Activated T-cell treated with anti-CD3 and anti-CD28 coated beads for 4 hours (primary cell): ENCODE measurements at places on chromosomes 16 and 17.

- no peak for DNase-seq
Observed at GRCh38 chr16:67163164-67163998, 1.2 kb upstream of the HSF4 start.

DNA sequence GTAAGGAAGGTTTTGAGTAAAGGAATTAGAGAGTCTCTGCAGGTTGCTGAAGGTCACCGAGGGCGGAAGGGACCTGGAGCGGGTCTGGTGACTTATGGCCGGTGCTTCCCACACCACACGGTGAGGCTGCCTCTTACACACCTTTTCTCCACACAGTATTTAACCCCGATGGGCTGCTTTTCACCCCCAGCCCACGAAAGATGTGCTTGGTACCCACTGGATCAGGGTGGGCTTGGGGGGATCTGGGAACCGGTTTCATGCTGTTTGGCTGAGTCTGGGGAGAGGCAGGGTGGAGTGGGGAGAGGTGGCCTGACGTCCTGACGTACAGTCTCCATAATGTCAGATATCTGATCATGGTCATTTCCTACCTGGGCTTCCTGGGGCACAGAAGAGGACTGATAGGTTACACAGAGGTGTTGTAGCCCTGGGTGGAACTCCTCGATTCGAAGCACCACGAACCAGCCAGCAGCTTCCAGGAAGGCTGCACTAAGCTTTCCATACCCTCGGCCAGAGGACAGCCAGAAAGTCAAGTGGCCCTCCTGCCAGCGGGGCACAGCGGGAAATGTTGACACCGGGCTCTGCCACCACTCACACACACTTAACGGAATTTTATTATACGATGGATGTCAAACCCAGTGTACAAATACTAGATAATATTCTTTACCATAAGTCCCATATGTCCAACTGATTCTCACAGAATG lies 34.0 kb downstream of the OR1D5 start:
- DNase-seq = no peak

- no peak for DNase-seq
Observed at GRCh38 chr17:37650419-37651003, 7.3 kb upstream of the DDX52 start.

- DNase-seq = no peak
Observed at GRCh38 chr17:66942451-66943264, 21.8 kb upstream of the CACNG4 start.

GRCh38 chr16:25699069-25699468 lies 7.3 kb downstream of the HS3ST4 start:
- no peak for DNase-seq

DNA sequence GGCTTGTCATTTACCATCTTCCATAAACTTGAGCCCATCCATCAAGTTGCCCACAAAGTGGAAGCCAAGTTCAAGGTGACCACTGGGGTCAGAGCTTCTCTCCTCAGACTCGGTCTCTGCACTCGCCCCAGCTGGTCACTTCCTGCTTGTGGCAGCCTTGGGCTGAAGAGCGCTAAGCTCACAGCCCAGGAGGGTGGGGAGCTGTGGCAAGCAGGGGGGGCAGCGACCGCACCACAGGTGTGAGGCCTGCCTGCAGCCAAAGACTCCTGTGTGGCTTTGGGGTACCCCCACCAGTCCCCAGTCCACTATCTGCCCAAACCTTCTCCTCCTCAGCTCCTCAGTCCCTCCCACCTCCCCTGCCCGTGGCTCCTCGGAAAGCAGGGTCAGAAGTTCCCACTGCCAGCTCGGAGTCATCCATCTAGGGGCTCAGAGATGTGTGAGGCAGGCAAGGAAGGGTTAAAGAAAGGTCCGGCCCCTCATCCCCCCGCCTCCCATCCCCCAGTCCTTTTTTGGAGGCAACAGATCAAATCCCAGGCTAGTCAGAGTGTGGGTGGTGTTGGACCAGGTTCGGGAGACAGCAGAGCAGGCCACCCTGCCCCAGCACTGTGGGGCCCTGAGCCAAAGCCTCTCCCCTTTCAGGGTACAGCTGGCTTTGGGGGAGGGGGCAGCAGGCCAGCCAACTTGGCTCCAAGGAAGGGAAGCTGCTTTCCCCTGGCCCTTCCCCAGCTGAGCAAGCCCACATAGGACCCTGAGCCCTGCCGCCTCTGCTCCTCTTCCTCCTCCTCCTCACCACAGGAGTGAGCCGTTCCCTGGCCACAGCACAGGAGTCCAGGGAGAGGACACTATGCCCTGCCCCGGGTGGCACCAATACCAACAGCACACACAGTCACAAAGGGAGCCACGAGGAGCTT lies 3.2 kb downstream of the CSF3 start:
- no peak for DNase-seq

GRCh38 chr17:46162866-46163265 lies 30.4 kb downstream of the KANSL1 start:
- DNase-seq = no peak

DNA sequence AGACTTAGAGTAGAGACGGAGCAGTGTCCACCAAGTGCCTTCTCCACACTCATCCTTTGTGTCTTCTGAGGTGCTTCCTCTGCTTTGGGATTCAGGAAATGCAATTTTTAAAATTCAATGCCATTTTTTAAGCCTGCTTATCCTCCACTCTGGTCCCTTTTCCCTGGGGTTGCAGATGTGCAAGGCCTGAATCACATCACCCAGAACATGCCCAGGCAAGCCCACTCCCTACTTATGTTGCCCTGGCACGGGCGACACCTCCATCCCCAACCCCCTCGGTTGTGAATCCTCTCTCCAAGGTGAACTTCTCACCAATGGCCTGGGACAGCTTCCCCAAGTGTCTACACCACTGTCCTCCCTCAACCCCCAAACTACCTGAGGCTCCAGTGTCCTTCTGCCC lies 116.2 kb downstream of the C17orf67 start:
- DNase-seq = no peak

DNA sequence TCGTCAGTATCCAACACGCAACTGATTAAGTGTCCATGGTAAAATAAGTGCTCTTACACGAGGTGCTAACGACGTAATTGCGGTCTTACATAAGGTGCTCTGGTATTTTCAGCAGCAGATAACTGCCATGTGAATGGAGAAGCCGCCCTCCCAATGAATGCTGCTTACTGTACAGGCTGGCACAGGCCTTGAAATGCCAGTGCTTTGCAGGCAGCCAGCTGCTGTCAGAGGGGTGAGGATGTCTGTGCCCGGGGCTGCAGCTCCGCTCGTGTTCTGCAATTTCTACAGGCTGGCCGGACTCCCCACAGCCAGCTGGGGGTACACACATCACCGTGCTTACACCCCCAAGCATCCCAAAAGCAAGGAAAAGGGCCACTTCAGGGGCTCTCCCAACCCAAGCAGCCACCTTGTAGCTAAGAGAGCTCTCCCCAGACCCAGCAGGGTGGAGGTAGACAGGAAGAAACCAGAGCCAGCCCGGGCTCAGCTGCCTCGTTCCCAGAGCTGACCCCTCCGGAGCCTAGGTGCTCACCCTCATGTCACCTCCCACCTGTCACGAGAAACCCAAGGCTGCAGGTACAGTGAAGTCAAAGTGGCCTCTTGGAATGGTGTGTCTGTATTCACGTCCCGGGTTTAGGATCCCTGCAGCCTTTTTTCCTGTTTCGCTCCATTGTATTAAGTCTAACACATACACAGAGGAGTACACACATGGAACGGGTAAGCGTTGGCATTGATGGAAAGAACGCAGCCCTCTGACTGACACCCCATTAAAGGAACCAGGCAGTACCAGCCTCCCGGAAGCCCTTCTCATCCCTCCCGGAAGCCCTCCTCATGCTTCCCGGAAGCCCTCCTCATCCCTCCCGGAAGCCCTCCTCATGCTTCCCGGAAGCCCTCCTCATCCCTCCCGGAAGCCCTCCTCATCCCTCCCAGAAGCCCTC lies 27.2 kb upstream of the RPH3AL start:
- no peak for DNase-seq

- no peak for DNase-seq
Observed at GRCh38 chr16:48831076-48831722, 221.2 kb upstream of the N4BP1 start.

DNA sequence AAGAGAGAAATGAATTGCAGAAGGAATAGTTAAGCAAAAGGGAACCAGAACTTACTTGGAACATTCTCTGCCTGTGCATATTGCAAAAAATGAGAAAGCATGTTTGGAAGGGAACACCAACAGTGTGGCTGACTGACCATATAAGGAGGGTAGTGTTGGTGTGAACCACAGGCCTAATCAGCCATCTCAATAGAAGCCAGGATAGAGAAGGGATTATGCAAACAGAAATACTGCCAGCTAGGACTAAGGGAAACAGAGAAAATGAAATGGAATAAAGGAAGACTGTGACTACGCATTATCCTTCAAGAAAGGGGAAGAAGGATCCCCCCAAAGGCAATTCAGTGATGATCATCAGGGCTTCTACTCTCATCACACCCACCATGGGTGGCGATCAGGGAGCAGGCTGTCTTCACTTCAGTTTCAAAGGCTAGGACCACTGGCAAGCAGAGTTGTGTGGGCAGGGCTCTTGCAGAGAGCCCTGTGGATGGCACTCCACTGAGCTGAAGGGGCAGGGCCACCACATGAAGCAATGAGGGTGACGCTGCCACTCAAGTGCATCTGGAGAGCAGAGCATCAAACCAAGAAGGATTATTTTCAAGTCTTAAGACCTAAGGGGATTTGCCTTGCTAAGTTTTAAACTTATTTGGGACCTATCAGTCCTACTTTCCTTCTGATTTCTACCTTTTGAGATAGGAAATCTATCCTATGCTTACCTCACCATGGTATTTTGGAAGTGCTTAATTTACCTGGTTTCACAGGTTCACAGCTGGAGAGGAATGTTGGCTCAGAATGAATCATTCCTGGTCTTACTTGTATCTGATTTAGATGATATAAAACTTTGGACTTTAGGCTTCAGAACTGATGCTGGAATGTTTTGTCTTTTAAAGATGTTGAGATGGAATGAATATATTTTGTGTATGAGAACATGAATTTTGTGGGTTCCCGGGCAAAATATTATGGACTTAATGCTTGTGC lies 140.5 kb downstream of the SSH2 start:
- no peak for DNase-seq

- DNase-seq = no peak
Observed at GRCh38 chr16:67902831-67903230, 9.8 kb downstream of the PSKH1 start.

GRCh38 chr17:13154398-13154797 lies 136.6 kb upstream of the ELAC2 start:
- DNase-seq = no peak

GRCh38 chr17:45063198-45063597 lies 2.1 kb downstream of the NMT1 start:
- DNase-seq = no peak

DNA sequence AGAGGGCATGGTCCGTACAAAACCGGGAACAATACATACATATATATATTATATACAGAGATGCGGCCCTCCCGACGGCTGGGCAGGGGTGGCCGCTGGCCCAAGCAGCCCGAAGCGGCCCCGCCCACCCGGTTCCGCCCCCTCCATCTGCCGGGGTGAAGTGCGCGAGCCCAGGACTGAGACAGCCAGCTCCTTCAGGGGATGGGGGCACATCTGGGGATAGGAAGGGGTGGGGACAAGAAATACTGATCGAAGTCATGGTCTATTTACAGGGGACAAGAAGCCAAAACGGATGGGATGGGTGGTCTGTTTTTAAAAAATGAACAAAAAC lies 3.8 kb upstream of the SAMD14 start:
- DNase-seq = no peak

- DNase-seq = peak; percentile 75
Observed at GRCh38 chr16:69186642-69187445, at the start of gene SNTB2. SNTB2 (plus strand) TSS chr16:69187164; CDS start chr16:69187167, 3 bp downstream.

DNA sequence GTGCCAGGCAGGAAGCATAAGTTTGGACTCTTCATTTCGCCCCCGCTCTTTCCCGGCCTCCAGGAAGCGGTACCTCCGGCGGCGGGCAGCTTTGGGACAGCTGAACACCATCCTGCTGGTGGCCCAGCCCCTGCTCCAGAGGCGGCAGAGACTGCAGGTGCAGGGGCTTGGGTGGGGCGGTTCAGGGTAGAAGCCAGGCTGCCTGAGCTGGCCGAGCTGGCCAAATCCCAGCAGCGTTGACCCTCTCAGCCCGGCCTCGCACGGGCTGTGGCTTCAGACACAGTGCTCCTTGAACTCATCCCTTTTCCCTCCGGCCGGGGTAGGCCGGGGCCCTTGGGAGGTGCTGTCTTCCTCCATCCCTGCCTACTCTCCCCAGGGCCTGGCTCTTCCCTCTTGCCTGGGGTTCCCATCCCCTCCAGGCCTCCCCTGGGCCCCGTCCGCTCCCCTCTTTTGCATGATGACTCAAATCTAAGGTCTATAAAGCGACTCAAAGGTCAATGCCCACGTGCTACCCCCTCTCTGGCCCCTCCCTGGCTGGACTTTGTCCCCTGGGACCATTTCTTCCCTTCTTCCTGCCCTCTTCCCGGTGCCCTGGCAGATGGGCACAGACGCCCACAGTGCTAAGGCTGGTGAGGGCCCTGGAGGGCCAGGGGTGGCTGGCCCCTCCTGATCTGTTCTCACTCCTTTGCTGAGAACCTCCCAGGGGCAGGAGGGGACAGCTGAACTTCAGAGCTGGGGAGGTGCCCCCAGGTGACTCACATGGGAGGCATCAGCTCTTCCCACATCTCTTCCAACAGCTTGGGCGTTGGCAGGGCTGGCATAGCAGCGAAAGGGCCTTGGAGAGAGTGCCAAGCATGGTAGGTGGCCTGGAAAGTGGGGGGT lies 22.7 kb downstream of the MYO15B start:
- DNase-seq = no peak

- DNase-seq = no peak
Observed at GRCh38 chr16:11049396-11050059, 105.2 kb downstream of the CLEC16A start.

- DNase-seq = no peak
Observed at GRCh38 chr17:82239401-82239925, 10.6 kb downstream of the SLC16A3 start.

DNA sequence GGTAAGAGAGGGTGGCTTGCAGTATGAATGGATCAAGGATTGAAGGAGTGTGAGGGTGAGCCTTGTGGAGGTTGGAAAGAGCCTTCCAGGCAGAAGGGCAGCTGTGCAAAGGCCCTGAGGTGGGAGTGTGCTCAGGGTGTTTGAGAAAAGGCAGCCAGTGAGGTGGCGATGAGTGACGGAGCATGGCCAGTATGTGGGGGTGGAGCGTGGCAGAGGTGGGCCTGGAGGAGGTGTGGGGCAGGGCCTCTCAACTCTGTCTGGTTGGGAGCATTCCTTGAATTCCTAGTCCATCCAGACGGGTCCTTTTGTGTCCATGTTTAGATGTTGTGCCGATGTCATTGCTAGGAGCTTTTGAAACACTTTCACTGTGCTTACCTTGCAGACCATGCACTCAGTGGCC lies 51.3 kb downstream of the EPN2 start:
- DNase-seq = no peak

DNA sequence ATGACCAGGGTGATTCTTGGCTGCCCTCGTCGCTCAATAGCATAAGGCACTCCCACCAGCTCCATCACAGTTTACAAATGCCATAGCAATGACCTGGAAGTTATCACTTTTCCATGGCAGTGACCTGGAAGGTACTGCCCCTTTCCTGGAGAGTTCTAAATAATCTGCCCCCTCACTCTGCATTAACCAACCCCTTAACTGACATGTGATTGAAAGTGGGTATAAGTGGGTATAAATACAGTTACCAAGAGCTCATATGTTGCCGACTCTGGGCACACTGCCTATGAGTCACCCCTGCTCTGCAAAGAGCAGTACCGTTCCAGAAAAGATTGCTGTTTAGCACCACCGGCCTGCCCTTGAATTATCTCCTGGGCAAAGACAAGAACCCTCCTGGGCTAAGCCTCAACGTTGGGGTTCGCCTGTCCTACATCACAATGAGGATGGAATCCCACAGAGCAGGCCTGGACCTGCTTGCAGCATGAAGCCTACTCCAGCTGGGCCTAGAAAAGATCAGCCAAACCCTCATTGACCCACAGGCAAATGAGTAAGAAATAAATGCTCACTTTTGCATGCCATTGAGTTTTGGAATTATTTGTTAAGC lies 95.2 kb upstream of the SEC14L1 start:
- DNase-seq = no peak

- no peak for DNase-seq
Observed at GRCh38 chr17:41402161-41402560, 4.8 kb upstream of the KRT31 start.
